ENCODE measurements at places on chromosomes 13 and 19. TPM values are rescaled to one million over a fixed set of nuclear protein-coding genes. Genes with fewer than 3 reads are reported as not detected.

Gene JUND
- 1,052 TPM for total RNA-seq

Gene RDH8
- total RNA-seq: not detected

Gene CGB1
- total RNA-seq: not detected

Gene PRODH2
- not detected for total RNA-seq

Gene NKG7
- total RNA-seq: not detected
